Right lung (tissue), 10 donors: ENCODE measurements at places on chromosomes 1 and 21. TPM values are rescaled to one million over a fixed set of nuclear protein-coding genes. Genes with fewer than 3 reads are reported as not detected.

DNA sequence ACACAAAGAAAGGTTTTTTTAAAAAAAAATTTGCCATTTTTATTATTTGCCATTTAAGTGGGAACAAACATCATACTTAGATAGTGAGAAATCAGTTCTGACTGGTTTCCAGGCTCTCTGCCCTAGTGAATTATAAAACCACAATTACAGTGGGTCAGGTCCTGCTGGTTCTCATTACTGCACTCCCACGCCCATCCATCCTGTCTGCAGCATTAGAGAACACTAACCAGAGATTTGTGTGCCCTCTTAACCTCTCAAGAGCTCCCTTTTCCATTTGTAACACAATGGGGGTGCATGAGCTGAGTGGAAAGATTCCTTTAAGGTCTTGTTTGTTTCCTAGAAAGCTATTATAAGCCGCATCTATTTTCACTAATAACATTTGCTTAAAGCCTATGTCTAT, 489.3 kb downstream of the AMY1C start:
- DNase-seq, result no peak

DNA sequence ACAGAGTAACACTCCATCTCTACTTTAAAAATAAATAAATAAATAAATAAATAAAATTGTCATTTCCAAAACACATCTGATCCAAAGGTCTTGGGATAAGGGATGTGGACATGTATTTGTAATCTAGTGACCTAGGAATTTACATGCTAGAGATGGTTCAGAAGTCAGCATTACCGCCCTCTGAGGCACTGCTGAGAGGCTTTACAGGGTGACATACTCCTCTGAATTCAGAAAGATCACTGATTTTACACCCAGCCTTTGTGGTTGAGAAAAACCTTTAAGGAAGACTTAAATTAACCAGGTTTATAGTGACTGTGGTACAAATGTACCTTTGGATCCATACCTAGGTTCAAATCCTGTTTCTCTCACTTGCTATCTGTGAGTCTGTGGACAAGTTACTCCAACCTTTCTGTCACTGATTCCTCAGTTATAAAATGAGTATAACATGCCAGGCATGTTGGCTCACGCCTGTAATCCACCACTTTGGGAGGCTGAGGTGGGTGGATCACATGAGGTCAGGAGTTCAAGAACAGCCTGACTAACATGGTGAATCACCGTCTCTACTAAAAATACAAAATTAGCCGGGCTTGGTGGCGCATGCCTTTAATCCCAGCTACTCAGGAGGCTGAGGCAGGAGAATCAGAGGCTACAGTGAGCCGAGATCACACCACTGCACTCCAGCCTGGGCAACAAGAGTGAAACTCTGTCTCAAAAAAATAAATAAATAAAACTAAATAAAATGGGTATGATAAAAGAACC, 20.1 kb downstream of the OSBPL9 start:
- no peak for DNase-seq

Gene CLIC6
- polyA plus RNA-seq, result 44.8 TPM

DNA sequence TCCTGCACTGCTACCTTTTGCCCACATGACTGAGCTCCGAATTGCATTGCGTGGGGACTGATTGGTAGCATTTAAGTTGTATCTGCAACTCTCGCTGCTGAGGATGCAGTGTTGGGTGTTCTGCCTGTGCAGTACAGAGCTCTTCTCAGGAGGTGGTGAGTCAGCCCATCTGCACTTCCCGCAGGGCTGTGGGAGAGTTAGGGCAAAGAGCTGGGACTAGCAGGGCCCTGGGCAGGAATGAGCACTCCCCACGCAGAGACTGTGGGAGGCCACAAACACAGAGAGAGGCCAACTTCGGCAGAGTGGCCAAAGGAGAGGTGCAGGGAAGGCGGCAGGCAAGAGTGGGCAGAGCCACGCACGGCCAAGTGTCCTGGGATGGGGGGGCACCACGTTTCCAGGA, 244.7 kb downstream of the SIPA1L2 start:
- no peak for DNase-seq

Gene CLDN17
- not detected for polyA plus RNA-seq

Gene TTC24
- not detected for polyA plus RNA-seq

- DNase-seq, result no peak
Observed at GRCh38 chr21:21632926-21633325, 634.7 kb downstream of the NCAM2 start.

GRCh38 chr1:47023268-47024140, at the start of gene CYP4X1:
Gene CYP4X1 (plus strand): TSS chr1:47023669. CDS start chr1:47023818, 149 bp downstream.
- DNase-seq, result peak; percentile 25
